ENCODE measurements at places on chromosomes 3 and 15.

GRCh38 chr3:115947325-115947724 lies 324.0 kb downstream of the GAP43 start:
- DNase-seq, result no peak

DNA sequence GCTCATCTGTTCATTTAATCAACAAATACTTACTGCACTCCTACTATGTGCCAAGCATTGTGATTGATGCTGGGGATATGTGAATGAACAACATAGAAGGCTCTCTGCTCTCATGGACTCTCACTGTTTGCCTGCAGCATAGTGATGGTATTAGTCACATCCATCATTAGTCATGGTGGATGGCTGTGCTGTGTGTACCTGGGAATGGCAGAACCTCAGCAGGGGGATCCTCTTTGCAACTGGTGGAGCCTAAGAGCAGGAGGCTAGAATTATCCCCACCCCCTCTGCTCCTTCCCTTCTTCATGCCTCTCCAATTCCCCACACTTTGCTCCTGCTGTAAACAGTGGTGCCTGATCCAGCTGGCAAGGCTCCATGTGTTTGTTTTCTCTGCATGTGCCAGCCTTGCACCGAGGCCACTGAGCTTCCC lies 20.5 kb downstream of the BOC start:
- DNase-seq, result peak; percentile 31

DNA sequence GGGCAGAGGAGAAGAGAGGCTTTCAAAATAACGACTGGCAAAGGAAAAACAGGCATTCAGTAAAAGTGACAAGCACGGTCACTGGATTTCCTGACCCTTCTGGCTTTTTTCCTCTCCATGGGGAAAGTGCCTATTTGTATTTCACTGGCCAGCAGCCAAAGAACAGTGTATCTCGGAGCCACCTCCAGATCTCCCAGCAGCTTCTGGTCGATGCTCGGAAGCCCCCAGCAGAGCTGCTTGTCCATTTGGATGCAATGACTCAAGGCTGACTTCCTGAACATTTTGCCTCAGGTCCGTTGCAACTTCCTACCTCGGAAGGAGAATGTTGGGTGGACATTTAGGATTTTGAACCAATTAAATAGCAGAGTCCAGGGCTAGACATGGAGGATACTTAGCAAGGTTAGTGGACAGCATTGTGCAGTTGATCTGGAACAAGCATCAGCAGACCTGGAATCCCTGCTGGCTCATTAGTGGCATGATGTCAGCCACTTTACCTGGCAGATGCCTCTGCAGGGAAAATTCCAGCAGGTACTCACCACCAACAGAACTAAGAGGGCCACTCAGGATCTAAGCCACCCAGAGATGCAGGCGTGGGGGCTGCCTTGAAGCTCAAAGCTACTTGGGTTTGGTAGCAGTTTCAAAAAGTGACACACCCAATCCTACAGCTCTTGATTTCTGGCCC lies 1.1 kb downstream of the FAM107A start:
- no peak for DNase-seq

DNA sequence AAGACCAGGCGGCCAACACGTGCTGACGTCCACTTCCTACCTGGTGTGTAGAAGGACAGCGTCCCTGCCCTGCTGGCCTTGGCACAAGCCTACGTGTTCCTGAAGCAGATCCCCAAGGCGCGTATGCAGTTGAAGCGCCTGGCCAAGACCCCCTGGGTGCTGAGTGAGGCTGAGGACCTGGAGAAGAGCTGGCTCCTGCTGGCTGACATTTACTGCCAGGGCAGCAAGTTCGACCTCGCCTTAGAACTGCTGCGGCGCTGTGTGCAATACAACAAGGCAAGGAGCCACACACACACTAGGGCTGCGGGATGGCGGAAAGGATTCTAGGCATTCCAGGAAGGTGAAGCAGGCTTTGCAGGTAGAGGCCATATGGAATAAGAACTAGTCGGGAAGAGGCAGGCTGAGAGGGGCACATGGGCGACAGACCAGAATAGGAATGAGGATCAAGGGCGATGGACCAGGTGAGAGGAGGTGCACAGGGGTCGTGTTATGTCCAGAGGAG lies 15.9 kb downstream of the CSRNP1 start:
- no peak for DNase-seq

- DNase-seq, result no peak
Measured at GRCh38 chr3:25843332-25843731, 53.4 kb downstream of the OXSM start.

GRCh38 chr15:51736751-51737521 lies 519 bp downstream of the LYSMD2 start:
- DNase-seq, result no peak

DNA sequence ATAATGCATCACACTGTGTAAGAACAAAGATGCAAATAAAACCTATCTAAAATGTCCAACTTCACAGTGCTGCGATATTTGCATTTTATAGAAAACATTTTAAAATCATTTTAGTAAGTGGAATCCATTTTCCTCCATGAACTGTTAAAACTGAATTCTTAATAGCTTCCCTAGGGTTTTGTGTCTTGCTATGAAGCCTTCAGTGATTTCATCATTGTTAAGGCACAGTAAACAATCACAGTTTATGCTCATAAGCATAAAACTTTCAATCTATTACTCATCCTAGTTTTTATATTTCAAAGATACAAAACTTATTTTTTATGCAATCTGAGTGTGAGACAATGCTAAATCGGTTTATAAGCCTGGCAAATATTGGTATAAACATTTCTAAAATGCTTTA lies 509.7 kb downstream of the TUSC7 start:
- peak; percentile 30 for DNase-seq

- DNase-seq, result no peak
Measured at GRCh38 chr3:52494886-52495495, at the start of gene STAB1. Gene STAB1, plus strand, starts transcription at chr3:52495338. Its CDS starts 76 bp downstream, at chr3:52495414.

- no peak for DNase-seq
Measured at GRCh38 chr3:13932578-13933295, 52.9 kb upstream of the WNT7A start.

Measured in NCI-H460 (cell line).